Activated CD4-positive, alpha-beta T cell treated with anti-CD3 and anti-CD28 coated beads, Interleukin-2, amount 50 U/mL, for 24 hours (primary cell): ENCODE measurements at places on chromosomes 5 and 9.

GRCh38 chr9:5857928-5858327 lies 25.0 kb upstream of the ERMP1 start:
- DNase-seq: no peak

GRCh38 chr9:31272456-31273295 lies 1111.8 kb upstream of the ACO1 start:
- no peak for DNase-seq

DNA sequence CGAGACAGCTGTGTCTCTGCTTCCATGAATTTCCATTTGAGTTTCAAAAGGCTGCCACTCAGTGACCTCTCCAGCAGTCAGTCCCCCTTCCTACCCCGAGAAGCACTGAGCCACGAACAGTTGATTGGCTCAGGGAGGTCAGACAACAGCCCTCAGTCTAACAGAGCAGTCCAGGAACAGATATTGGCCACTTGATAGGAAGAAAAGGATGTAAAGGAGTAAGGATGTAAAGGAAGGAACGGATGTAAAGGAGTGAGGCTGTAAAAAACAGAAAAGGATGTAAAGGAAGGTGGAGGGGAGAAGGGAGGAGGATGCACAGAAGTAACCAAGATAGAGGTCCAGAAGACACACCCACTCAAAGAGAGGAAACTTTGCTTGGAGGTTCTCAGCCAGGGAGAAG lies 3.2 kb upstream of the NR4A3 start:
- no peak for DNase-seq

DNA sequence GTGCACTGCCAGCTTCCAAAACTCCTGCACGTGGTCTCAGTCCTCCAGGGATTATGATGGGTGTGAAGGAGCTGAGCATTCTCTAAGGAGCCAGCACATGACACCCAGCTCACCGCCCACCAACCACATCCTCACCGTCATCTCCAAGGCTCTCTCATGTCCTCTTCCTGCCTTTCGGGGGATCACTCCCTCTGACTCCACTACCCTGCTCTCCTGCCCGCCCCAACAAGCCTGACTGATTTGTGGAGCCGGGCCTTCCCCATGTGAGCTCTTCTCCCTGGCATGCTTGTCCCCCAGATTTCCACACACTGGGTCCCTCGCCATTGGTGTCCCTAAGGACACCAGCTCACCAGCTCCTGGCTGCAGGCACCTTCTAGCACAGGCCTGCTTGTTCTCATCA lies 1.9 kb downstream of the ABO start:
- DNase-seq: no peak

GRCh38 chr5:33936004-33936380 lies 194 bp upstream of the RXFP3 start:
- no peak for DNase-seq
